ENCODE measurements at places on chromosomes 6 and 20.

DNA sequence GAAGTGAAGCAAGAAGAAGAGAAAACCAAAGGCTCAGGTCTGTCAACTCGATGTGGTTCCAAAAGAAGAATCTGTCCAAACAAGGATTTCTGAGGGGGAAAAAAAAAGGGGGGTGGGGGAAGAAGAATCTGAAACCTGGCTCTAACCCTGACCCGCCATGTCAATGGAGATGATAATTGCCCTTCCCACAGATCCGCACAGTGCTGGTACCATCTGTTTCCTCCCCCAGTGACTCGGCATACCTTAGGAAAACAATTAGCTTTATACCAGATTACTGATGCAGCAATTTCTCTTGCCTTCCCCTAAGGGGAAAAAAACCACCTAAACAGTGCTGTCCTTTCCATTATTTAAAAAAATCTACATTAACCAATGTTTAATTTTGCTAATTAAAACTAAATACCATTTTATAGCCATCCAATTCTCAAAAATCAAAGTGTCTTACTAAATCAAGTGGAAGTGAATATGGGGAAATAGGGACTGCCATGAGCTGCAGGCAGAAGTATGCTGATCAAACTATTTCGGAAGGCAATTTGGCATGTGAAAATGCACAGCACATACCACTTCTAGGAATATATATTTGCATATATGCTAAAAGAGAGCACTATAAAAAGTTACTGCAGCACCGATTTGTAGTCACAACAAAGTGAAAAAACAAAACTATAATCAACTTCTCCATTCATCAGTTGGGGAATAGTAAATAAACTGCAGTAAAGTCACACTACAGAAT is 46.8 kb downstream of the MAP7 start:
- DNase-seq = no peak

DNA sequence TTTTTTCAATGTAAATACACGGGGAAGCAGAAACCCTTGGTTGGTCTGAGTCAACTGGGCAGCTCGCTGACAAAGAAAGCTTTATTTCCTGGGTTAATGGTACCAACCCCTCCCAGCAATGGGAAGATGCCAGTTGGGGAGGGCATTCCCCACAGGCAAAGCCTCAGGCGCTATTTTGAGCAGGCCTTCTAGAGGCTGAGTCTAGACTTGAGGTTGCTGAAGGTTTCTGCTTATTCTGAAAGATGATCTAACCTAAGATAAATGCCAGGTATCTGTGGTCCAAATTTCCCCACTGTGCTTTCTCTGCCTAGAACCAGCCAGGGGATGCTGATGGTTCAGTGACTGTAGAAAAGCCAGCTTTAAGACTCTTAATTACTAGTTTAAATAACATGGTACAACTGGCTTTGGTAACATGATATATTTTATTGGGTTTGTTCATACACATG is 172.5 kb upstream of the JARID2 start:
- no peak for DNase-seq

GRCh38 chr6:15996030-15996429 is 132.9 kb upstream of the MYLIP start:
- DNase-seq = no peak

DNA sequence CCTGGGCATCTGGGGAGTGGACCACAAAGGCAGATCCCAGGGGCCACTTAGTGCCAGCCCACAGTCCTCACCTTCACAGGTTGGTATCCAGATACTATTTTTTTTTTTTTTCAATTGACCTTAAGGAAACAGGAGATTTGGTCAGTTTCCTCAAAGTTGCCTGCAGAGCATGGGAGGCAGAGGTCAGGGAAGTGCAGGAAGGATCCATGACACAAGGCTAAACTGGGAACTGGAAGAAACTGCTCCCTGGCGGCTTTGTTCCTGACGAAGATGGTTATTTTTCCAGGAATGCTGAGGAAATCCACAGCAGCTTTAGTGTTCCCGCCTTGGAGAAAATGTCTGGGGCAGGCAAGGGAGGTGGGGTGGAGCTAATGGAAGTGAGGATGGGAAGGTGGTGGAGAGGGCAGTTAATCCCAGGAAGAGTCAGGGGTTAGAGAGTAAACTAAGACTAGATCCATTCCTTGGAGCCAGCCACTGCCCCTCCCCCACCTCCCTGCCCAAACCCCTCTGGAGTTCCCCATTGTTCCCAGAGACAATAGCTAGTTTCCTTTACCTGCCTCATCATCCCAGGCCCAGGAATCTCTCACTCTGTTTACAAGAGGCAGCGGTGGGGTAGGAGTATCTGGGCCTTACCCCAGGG is 14.3 kb upstream of the MYMX start:
- no peak for DNase-seq

DNA sequence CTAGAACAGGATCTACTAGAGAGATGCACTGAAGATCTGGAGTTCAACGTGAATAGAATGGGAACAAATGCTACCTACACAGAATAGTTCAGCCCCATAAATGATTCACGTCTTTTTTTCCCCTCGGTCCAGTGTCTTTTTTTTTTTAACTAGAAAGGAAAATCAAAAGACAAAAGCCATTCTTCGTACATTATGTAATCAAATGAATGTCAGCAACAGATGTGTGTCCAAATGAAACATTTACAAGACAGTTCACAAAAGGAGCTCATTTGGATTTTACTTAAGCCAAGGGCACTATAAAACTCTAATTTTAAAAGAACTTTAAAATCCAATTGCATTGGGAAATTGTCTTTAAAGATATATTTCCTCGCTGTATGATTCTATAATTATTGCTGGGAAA is 42.4 kb downstream of the FAM184A start:
- no peak for DNase-seq

DNA sequence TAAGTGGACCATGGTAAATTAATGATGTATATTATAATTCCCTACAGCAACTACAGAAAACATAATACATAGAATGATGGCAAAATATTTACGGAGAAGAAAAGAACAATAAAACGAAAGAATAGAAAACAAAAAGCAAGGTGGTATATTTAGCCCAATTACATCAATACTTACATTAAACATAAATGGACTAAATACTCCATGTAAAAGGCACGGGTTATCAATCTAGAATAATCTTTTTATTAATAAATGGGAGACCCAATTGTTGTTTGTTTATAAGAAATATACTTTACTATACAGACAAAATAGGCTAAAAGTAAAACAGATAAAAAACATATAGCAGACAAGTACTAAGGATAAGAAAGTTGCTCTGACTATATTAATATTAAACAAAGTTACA is 137.2 kb downstream of the TASP1 start:
- DNase-seq = no peak

DNA sequence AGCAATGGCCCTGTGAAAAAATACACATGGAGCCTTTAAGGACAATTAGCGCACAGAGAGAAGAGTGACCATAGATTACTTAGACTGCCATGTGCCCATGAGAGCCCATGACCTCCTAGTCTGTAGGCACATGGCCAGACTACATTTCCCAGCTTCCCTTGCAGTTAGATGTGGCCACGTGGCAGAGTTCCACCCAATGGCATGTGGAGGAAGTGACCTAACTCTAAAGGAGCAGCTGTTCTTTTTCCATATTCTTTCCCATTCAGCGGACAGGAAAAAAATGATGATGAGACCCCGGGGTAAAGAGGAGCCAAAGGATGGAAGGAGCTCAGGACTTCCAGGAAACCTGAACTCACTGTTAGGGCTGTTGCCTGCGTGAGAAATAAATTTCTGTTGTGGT is 116.6 kb downstream of the CBLN4 start:
- DNase-seq = no peak

DNA sequence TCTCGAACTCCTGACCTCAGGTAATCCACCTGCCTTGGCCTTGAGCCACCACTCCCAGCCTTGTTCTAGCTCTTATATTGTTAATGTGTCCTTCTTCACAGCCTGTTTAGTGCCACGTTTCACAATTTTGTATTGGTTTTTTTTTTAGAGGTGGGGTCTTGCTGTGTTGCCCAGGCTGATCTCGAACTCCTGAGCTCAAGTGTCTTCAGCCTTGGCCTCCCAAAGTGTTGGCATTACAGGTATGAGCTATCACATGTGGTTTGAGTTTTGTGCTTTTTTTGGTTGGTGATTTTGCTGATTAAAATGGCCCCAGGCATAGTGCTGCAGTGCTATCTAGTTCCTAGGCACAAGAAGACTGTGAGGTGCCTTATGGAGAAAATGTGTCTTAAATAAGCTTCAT is 5.9 kb upstream of the CSTL1 start:
- DNase-seq = no peak

DNA sequence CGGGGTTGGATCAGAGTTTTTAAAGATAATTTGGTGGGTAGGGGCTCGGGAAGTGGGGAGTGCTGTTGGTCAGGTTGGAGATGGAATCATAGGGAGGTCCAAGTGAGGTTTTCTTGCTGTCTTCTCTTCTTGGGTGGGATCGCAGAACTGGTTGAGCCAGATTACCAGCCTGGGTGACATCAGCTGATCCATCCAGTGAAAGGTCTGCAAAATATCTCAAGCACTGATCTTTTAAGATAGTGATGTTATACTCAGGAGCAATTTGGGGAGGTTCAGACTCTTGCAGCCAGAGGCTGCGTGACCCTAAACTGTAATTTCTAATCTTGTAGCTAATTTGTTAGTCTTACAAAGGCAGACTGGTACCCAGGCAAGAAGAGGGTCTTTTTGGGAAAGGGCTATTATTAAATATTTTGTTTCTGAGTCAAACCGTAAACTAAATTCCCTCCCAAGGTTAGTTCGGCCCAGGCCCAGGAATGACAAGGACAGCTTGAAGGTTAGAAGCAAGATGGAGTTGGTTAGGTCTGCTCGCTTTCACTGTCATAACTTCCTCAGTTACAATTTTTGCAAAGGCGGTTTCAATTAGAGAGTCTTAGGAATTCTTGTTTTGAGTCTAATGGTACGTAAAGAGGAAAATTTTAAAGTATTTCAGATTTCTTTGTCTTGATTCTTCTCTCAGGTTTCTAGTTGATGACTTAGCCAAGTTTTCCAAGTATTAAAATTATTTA is 53.1 kb downstream of the SCAF8 start:
- no peak for DNase-seq

DNA sequence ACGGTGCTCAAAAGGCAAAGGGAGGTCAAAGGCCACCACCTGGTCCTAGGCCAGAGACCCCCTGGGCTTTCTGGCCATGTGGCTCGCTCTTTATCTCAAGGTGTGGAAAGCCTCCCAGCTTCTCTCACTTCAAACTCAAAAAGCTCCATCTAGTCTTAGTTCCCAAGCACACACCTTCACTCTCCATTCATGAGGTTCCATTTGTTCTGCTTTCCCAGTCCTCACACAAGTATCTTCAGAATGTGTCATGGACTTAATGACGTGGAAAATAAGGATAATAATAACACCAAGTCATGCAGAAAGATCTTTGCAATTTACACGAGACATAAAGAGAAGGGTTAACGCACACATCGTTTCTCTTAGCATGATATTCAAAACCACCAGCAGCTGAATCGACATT is 219.3 kb downstream of the GMDS start:
- no peak for DNase-seq

GRCh38 chr6:45447716-45448115 is 70.0 kb upstream of the SUPT3H start:
- no peak for DNase-seq

DNA sequence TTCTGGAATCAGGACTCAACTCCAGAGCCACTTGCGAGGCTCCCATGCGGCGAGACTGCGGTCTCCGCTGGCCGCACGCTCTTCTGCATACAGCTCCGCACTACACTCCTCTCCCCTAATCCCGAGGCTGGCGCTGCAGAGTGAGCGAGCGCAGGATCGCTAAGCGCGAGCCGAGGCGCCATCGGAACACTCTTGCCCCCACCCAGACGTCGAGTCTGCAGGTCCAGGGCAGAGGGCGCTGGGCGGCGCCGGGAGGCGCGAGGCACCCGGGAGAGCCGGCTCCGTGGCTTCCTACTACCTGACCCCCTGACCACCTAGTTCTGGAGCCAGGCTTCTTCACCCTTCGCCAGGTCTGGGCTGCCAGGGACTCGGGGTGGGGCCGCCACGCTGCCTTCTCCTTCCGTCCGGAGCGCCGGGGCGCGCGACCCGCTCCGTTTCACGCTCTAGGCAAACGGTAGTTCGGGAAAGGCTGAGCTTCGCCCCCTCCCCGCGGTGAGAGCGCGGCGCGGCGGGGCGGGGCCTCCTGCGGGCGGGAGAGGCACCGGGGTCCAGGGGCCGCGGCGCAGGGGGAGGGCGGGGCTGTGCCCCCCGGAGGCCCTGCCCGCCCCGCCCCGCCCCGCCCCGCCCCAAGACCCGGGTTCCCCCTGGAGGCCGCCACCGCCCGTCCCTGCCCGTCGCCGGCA is 5.4 kb upstream of the TUBB2A start:
- peak; percentile 65 for DNase-seq

- no peak for DNase-seq
Observed at GRCh38 chr6:50543666-50544065, 169.7 kb upstream of the TFAP2D start.

DNA sequence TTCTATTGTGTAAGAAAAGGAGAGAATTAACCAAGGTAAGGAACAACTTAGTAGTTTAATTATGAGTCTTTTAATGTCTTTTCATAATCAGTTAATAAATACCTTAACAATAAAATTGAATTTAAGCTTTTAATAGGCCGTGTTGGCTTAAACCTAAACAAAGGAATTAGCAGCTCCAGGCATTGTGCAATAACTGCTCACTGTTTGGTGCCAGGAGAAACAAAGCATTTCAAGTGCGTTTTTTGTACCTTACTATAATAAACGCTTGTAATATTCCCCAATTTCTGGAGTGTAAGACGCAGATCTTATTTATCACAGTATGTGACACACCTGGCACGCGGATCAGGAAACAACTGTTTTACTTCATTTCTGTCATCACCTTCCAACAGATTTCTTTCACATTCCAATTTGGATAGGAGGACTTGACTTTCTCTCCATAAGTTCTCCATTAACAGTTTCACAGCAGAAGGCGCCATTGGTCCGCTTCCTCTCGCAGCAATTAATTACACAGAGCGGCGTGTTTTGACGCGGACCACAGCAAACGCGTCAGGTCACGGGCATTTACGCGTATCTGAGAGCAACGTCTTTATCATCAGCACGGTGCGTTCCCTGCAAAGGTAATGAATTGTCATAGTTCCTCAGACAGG is 335.8 kb upstream of the NT5E start:
- DNase-seq = no peak

GRCh38 chr6:33192671-33193602 is 670 bp upstream of the COL11A2 start:
- no peak for DNase-seq

DNA sequence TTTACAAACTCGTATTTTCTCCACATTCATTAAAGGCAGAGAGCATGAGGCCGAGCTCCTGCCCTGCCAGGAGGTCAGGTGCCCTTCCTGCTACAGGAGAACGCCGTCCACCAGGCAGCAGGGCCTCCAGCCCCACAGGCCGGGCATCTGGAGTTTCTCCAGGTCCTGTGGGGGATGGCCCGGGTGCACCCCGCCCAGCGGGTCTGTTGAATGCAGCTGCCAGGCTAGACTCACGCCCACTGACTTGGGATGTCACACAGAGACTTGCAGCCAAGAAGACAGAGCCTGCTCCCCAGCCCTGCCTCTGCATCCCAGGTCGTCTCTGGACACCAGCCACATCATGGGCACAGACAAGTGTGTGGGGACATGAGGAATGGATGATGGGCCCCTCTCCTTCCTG is 376.4 kb downstream of the CDH4 start:
- no peak for DNase-seq

All from NCI-H2029 treated with DMSO at 0.1 percent for 48 hours (cell line).